ENCODE measurements at places on chromosomes 11 and 22. TPM values are rescaled to one million over a fixed set of nuclear protein-coding genes. Genes with fewer than 3 reads are reported as not detected.

FXYD6 gene
- 26.2 TPM for total RNA-seq

PGA5 gene
- total RNA-seq, result not detected

DNA sequence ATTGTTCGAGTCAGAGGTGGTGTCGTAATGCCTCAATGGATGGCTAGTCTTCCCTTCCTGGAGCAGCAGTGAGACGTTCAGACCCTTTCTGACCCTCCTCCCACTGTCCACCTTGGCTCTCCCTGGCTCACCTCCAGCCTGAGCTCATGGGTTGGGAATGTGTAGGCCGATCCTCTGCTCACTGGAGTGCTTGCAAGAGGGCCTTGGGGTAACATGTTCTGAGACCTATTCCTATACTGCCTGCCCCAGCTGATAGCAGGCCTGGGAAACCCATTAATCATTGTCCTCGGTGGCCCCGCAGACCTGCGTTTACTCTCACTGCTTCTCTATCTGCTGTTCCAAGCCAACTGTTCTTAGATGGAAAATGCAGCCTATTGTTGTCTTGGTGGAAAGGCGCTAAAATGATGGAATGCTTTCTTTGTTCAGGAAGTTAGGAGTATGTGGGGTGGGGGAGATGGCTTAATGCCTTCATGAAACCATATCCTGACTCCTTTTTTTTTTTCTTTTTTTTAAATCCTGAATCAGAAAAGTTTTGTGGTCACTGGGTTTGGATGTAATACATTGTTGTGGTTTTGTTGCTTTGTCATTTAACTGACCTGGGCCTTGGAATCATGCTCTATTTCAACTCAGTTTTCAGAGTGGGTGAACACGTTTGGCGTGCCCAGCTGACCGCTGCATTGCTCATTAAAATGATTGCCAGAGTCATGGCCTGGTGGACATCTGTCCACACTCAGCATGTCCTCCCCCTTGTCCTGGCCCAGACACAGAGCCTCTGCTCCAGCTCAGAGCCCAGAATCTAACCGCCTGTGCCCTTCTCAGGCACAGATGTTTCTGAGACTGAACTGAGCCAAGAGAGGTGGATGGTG, 72.5 kb downstream of the MICAL2 start:
- H3K4me1 ChIP-seq, result peaks cover 45% of the 10 kb centered on the region
- H3K36me3 ChIP-seq, result no peaks in the 10 kb centered on the region
- peak overlapping the region; percentile 33 for H3K27ac ChIP-seq
- H3K27me3 ChIP-seq, result no peaks in the 10 kb centered on the region

TPH1 gene
- 0.22 TPM for total RNA-seq

DNA sequence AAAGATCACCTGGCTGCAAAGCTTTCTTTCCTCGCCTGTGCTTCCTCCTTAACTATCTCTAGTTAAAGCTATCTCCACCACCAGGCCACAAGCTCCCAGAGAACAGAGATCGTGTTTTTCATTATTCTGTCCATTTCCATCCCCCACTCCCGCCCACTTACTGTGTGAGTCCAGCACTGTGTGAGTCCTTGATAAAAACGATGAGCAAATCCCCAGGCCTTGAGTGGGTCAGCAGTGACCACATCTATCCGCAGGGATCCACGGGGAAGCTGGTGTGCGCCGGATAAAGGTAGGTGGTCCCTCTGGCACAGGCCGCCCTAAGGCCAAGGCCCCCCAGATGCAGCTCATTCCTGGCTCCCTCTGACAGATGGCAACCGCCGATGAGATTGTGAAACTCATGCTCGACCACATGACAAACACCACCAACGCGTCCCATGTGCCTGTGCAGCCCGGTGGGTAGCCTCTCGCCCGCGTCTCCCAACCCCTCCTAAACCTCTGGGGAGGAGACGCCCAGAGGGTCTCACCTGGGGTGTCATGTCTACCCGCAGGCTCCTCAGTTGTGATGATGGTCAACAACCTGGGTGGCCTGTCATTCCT, 9.3 kb downstream of the TKFC start:
- H3K36me3 ChIP-seq, result peaks cover 11% of the 10 kb centered on the region
- DNase-seq, result no peak
- no peaks in the 10 kb centered on the region for H3K27me3 ChIP-seq
- H3K27ac ChIP-seq, result no peak overlapping the region
- no peak overlapping the region for H3K4me3 ChIP-seq
- H3K4me1 ChIP-seq, result no peaks in the 10 kb centered on the region

ZNF215 gene
- 0.61 TPM for total RNA-seq

GRCh38 chr22:43047605-43048004, 32.7 kb upstream of the PACSIN2 start:
- no peak overlapping the region for H3K27ac ChIP-seq
- no peaks in the 10 kb centered on the region for H3K4me1 ChIP-seq
- no peaks in the 10 kb centered on the region for H3K27me3 ChIP-seq
- no peak for DNase-seq
- H3K4me3 ChIP-seq, result no peak overlapping the region
- no peaks in the 10 kb centered on the region for H3K36me3 ChIP-seq

DNA sequence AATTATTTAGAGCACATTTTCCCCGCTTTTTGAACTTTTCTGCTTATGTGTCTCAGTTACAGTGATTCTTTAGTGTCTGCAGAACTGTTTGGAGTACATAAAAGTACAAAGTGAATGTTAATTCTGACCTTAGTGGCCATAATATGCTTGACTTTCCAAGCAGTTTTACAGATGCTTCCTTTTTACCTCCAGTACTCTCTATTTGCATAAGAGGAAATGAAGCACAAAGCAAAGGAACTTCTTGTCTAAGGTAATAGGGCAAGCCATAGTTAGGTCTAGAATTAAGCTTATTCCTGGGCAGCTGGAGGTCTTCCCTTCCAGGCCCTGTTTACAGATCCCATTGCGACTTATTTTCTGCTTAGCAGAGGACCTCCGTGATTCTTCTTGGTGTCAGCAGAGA, 3.6 kb downstream of the GTPBP1 start:
- DNase-seq, result no peak
- no peak overlapping the region for H3K4me3 ChIP-seq
- peaks cover 64% of the 10 kb centered on the region for H3K4me1 ChIP-seq
- H3K36me3 ChIP-seq, result no peaks in the 10 kb centered on the region
- no peaks in the 10 kb centered on the region for H3K27me3 ChIP-seq
- H3K27ac ChIP-seq, result no peak overlapping the region

DNA sequence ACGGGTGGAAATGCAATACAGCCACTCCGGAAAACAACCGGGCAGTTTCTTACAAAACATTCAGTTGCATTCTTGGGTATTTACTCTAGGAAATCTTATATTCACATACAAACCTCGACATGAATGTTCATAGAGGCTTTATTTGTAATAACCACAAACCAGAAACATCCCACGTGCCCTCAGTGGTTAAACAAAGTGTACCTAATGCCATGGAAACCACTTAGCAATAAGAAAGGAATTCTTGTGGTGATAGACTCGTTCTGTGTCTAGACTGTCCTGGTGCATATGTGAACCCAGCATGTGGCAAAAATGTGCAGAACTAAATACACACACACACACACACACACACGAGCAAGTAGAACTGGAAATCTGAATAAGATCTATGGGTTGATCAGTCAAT, 1073.3 kb downstream of the TBC1D22A start:
- DNase-seq, result no peak
- no peak overlapping the region for H3K27ac ChIP-seq
- no peaks in the 10 kb centered on the region for H3K27me3 ChIP-seq

DNA sequence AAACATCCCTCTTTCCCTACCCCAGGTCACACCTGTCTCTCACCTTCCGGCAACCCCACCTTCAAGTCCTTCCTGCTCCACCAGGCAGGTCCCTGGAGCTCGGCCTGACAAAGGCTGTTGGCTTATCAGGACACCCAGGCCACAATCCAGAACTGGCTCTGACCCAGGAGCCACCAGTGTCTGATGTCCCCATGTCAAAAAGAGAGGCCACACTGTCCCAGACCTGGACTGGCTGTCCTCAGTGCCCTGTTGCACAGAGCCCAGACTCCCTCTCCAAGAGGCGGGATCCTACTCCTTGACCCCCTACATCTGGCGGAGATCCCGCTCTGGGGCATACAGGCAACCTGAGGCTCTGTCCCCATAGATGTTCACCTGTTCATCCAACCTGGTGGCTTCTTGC, 116.0 kb downstream of the MN1 start:
- H3K36me3 ChIP-seq, result no peaks in the 10 kb centered on the region
- no peak for DNase-seq
- no peaks in the 10 kb centered on the region for H3K27me3 ChIP-seq
- no peak overlapping the region for H3K4me3 ChIP-seq
- H3K4me1 ChIP-seq, result no peaks in the 10 kb centered on the region
- H3K27ac ChIP-seq, result no peak overlapping the region

- DNase-seq, result no peak
- H3K4me3 ChIP-seq, result no peak overlapping the region
- H3K27ac ChIP-seq, result peak overlapping the region; percentile 53
- no peaks in the 10 kb centered on the region for H3K27me3 ChIP-seq
- peaks cover 28% of the 10 kb centered on the region for H3K4me1 ChIP-seq
Measured at GRCh38 chr11:119026970-119027369, 3.7 kb downstream of the SLC37A4 start.

- H3K27me3 ChIP-seq, result no peaks in the 10 kb centered on the region
- H3K4me1 ChIP-seq, result peaks cover 10% of the 10 kb centered on the region
- H3K36me3 ChIP-seq, result no peaks in the 10 kb centered on the region
- no peak overlapping the region for H3K27ac ChIP-seq
Measured at GRCh38 chr22:20606041-20606783, 98.8 kb downstream of the MED15 start.

- H3K27ac ChIP-seq, result peak overlapping the region; percentile 94
- H3K4me1 ChIP-seq, result peaks cover 41% of the 10 kb centered on the region
- no peaks in the 10 kb centered on the region for H3K27me3 ChIP-seq
- DNase-seq, result peak; percentile 16
- no peaks in the 10 kb centered on the region for H3K36me3 ChIP-seq
- H3K4me3 ChIP-seq, result peak overlapping the region; percentile 76
Measured at GRCh38 chr11:108221911-108222573, 396 bp downstream of the NPAT start.

ENTHD1 gene
- total RNA-seq, result not detected

DNA sequence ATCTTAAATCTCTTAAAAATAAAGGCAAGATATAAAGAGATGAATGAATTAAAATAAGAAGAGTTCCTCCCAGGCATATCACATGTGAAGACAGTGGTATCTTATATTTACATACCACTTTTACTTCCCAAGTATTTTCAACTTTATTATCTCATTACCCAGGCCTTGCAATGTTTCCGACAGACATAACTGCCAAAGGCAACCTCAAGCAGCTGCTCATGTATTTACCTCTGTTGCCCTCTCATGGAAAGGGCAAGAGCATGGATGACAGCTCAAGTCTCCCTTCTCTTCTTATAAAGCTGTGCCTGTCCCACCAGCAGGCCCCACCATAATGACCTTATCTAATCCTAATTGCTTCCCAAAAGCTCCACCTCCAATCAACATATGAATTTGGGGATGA, 894.2 kb downstream of the NTM start:
- H3K27me3 ChIP-seq, result no peaks in the 10 kb centered on the region
- H3K4me1 ChIP-seq, result no peaks in the 10 kb centered on the region
- no peaks in the 10 kb centered on the region for H3K36me3 ChIP-seq
- no peak overlapping the region for H3K4me3 ChIP-seq
- DNase-seq, result no peak

POU2AF2 gene
- total RNA-seq, result not detected

DNA sequence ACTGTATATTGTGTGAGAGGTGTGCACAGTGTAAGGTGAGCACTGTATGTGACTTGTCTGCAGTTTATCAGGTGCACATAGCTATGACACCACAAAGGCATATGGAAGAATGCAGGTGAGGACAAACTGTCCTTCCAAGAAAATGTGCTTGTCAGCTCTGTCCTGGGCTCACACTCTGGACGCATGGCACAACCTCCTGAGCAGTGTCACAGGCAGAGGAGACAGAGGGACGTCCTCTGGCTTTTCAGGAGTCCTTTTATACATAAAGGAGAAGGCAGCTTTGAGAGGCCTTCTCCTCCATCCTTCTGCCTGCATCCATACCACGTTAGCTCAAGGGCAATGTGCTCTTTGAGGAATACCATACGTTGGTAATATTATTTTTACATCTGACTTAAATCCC, 7.5 kb upstream of the MYOD1 start:
- H3K36me3 ChIP-seq, result no peaks in the 10 kb centered on the region
- DNase-seq, result no peak
- H3K27ac ChIP-seq, result no peak overlapping the region
- no peaks in the 10 kb centered on the region for H3K4me1 ChIP-seq
- no peak overlapping the region for H3K4me3 ChIP-seq

GRCh38 chr11:81270686-81271085, 1463.0 kb downstream of the FAM181B start:
- H3K27ac ChIP-seq, result no peak overlapping the region

SHISA8 gene
- 0.17 TPM for total RNA-seq

KCTD14 gene
- 10.3 TPM for total RNA-seq

- H3K27me3 ChIP-seq, result no peaks in the 10 kb centered on the region
- H3K36me3 ChIP-seq, result no peaks in the 10 kb centered on the region
- H3K4me3 ChIP-seq, result no peak overlapping the region
- H3K27ac ChIP-seq, result no peak overlapping the region
Measured at GRCh38 chr11:70054004-70054403, 24.1 kb upstream of the ANO1 start.

DNA sequence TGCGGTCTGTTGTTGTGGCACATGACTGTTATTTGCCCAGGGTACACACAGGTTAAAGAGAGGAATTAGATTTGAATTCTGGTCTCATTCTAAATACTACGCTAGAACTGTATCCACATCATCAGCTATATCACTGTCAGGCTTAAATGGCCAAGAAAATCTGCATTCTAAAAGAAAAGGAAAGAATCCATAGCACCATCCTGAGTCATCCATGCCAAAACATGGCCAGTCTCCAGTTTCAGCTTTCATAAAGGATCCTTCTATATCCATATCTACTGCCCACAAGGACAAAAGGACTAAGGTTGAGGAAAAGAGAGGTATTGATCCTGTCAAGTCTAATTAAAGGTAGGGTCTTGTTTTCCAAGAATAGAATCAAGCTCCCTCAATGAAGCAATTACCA, 73.6 kb upstream of the GDPD4 start:
- H3K4me1 ChIP-seq, result no peaks in the 10 kb centered on the region
- H3K4me3 ChIP-seq, result no peak overlapping the region
- H3K36me3 ChIP-seq, result no peaks in the 10 kb centered on the region

ELP4 gene
- total RNA-seq, result 13.7 TPM

SERPING1 gene
- total RNA-seq, result 359 TPM

VPREB3 gene
- not detected for total RNA-seq

DNA sequence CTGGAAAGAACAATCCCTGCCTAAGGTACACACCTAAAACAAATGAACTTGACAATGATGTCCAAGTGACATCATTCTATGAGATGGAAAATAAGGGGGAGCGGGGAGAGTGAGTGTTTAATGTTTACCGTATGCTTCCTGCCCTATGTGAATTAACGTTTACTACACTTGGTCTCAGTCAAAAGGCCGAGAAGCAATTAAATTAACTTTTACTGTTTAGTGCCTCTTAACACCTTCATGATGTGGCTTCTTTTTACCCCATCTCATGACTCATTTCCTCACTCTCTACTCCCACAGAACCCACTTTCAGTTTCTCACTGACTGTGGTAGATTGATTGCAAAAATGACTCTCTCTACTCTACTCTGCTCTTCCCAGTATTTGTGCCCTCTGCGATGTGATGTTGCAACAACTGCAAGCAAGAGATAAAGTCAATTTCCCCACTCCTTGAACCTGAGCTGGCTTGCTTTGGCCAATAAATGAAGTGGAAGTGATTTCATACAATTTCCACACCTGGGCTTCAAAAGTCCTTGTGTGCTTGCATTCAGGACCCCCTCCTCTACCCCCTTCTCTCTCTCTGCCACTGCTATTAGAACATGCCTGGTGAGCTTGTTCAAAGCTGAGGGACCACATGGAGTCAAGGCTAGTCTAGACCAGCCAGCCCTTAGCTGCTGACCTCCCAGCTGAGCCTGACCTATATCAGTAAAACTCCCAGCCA, 11.6 kb upstream of the ALKBH3 start:
- DNase-seq, result no peak
- no peak overlapping the region for H3K4me3 ChIP-seq
- H3K27me3 ChIP-seq, result no peaks in the 10 kb centered on the region
- H3K4me1 ChIP-seq, result peaks cover 10% of the 10 kb centered on the region
- peak overlapping the region; percentile 23 for H3K27ac ChIP-seq
